NCI-H69 (cell line): ENCODE measurements at places on chromosomes 2 and 18.

DNA sequence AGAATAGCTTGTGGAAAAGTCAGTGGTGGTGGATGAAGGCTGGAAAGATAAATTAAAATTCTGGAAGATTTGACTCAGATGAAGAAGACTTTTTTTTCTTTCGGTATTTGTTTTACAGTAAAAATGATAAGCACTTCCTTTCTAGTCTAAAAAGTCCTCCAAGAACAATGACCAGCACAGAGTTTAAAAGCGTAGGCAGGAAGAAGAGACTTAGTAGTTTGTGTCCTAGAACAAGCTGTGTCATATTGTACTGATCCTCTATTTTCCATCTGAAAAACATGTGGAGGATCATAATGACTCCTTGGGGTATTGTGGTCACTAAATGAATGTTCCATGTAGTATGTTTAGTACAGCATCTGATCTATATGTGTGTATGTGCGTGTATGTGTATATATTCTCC is 132.4 kb upstream of the FSHR start:
- no peak for DNase-seq

DNA sequence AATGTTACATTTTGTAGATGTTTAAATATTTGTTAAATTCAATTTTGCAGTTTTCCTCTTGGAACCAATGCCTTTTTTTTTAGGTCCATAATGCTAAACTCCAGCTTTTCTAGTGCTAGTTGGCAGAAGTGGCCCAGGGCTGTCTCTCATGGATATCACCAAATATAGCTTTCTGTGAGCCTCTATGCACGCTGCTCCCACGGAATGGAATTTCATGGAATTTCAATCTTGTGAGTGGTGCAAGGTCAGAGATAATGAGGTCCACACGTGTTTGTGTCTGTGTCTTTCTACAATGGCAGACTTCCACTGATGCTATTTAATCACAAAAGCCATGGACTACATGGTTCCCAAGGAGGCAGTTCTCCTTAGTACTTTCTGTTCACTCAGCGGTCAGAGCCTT is 191.5 kb upstream of the PARD3B start:
- DNase-seq = no peak

- no peak for DNase-seq
These were observed 143.7 kb upstream of the ZFP36L2 start for GRCh38 chr2:43370146-43370545.

DNA sequence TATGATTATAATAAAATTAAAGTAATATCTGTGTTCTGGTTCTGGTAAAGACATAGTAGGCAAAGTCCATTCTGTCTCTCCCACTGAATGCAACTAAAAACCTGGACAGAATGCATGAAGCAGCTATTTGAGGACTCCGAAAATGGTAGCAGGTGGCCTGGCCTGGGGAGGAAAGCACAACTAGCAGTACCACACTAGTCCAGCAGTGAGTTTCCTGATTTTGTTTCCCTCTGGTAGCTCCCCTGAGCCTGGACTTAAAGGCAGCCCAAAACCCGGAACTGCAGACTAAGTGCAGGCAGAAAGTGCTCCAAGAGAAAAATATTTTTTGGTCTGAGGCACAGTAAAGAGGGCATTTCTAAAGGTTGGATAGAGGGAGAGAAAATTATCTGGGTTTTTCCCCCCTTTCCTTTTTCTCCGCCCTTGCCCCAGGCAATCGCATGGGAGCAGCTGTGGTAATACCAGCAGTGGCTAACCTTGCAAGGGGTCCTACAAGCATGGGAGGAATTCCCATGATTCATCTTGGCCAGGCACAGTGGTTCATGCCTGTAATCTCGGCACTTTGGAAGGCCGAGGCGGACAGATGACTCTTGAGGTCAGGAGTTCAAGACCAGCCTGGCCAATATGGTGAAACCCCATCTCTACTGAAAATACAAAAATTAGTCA is 32.3 kb downstream of the ASXL2 start:
- no peak for DNase-seq

GRCh38 chr18:79367480-79367879 is 28.2 kb upstream of the NFATC1 start:
- no peak for DNase-seq

GRCh38 chr2:236363711-236364277 is 99.6 kb upstream of the ASB18 start:
- DNase-seq = no peak

- no peak for DNase-seq
These were observed 13.1 kb downstream of the CASP8 start for GRCh38 chr2:201273330-201273983.

DNA sequence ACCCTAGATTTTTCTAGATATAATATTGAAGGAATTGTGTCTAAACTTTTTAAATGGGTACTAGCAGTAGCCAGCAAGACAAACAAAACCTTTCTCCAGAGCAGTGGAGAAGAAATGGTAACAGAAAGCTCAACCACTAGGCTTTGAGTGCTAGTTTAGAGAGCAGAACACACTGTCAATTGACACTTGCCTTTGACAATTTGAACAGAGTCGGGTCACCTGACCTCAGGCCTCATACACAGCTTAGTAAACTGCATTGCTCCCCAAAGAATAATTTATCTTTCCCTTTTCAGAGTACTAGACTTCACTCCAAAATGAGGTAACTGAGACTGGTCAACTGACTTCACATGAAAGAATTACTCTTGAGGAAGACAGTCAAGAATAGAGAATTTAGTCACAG is 48.6 kb downstream of the FIGN start:
- peak; percentile 32 for DNase-seq

DNA sequence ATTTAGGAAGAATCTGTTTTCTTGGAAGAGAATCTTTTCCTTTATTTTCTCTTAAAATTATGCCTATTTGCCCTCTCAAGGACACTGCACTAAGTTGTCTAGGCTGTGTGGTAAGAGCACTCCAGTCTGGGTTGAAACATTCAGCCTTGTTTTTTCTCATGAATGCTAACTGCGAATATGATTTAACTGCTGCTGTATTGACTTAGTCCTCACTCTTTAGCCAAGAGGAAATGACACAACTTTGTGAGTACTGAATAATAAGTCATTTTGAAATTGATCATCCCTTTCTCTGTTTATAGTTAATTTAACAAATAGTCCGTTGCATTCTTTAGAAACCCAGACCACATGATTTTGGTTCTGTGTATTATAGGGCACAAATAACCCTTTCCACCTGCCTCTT is 4.5 kb upstream of the RND3 start:
- no peak for DNase-seq

DNA sequence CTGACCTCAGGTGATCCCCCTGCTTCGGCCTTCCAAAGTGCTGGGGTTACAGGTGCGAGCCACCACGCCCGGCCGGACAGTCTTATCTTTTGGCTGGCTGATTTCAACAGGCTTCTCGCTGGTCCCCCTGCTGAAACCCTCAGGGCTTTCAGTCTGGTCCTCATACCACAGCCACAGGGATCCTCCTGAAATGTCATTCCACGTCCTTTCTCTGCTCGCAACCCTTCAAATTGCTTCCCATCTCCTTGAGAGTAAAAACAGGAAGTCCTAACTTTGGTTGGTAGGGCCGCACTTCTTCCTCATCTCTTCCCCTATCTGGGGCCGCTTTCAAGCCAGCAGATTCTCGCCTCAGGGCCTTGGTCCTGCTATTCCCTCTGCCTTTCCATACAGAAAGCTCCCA is 1.4 kb upstream of the CAB39 start:
- DNase-seq = no peak
